Mesothelial cell of epicardium (in vitro differentiated cells): ENCODE measurements at places on chromosomes 6 and 20.
A peak's percentile ranks its signal among the peaks of the same experiment; 100 is the strongest.

DNA sequence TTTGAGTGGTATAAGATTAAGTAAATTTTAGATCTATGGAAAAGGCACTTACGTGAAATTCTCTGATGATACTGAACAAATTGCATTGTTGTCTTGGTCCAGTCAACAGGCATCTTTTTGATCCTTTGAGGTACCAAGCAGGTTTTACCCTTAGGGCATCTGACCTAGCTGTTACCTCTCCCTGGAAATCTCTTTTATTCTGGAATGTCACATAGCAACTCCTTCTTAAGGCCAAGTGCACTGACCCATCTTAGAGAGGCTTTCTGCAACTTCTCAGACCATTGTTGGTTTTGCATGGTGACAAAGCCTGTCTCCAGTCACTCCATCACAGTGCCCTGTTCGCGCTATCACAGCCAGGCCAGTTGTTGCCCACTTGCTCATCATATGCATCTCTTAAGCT lies 42.0 kb downstream of the TPD52L1 start:
- no peak overlapping the region for H3K4me3 ChIP-seq
- DNase-seq: no peak
- peaks cover 73% of the 10 kb centered on the region for H3K4me1 ChIP-seq
- H3K27ac ChIP-seq: peak overlapping the region; percentile 87
- no peaks in the 10 kb centered on the region for H3K36me3 ChIP-seq

DNA sequence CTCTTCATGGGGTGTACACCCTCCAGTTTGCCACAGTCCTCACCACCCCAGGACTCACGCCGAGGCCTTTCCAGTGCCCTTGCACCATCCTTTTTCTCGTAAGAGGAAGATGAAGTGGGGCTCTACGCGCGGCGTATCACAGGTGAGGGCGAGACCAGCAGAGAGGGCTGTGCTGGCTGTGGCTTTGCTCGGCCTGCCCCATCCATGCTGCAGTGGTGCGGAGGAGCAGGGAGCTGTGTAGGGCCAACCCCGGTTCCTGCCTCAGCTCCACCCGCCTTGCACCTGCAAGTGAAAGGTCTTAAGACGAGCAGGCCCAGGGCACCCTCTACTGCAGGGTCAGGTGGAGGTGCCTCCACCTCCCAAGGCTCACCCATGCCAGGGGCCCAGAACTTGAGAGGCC lies 24.1 kb downstream of the RBCK1 start:
- peaks cover 21% of the 10 kb centered on the region for H3K36me3 ChIP-seq
- DNase-seq: no peak
- H3K27ac ChIP-seq: no peak overlapping the region

DNA sequence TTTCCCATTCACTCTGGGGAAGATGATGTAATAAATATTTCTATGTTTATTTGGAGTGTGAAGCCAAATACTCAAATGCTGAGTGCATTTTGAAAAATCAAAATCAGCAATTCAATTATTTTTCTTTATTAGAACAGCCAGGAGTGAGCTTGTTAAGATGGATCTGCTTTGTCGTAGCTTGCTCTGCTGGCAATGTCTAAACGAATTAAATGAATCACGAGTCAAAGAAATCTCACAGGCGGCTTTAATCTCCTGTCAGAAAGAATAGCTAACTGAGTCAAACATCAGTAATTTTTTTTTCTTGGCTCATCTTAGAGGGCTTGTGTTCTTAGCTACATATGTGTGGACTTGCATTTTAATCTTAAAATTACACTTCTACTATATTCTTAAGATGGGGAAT lies 100.2 kb upstream of the HMGN3 start:
- no peaks in the 10 kb centered on the region for H3K27me3 ChIP-seq
- H3K4me3 ChIP-seq: no peak overlapping the region
- no peaks in the 10 kb centered on the region for H3K36me3 ChIP-seq
- no peak overlapping the region for H3K27ac ChIP-seq
- H3K4me1 ChIP-seq: peaks cover 12% of the 10 kb centered on the region

GRCh38 chr6:142732790-142733189 lies 212.2 kb downstream of the HIVEP2 start:
- no peak overlapping the region for H3K27ac ChIP-seq
- no peaks in the 10 kb centered on the region for H3K36me3 ChIP-seq
- DNase-seq: no peak
- no peak overlapping the region for H3K4me3 ChIP-seq

DNA sequence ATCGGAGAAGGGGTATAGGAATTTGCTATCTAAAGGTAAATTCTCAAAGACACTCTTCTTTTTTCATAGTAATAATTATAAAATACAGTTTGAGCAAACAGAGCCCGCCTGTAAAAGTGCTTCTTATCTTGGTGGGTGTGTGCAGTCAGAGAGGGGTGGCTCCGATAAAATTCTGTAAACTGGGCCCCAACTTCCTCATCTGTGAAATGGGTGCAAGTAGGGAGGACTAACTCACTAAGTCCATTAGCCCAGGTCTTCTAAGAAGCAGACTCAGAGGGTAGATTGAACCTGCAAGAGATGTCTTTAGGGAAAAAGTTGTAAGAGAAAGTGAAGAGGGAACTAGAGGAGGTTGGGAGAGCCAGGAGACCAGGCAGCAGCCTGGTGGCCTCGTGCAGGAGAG lies 245.8 kb upstream of the RREB1 start:
- peaks cover 2% of the 10 kb centered on the region for H3K4me1 ChIP-seq
- H3K4me3 ChIP-seq: no peak overlapping the region
- H3K36me3 ChIP-seq: no peaks in the 10 kb centered on the region
- H3K27me3 ChIP-seq: no peaks in the 10 kb centered on the region

DNA sequence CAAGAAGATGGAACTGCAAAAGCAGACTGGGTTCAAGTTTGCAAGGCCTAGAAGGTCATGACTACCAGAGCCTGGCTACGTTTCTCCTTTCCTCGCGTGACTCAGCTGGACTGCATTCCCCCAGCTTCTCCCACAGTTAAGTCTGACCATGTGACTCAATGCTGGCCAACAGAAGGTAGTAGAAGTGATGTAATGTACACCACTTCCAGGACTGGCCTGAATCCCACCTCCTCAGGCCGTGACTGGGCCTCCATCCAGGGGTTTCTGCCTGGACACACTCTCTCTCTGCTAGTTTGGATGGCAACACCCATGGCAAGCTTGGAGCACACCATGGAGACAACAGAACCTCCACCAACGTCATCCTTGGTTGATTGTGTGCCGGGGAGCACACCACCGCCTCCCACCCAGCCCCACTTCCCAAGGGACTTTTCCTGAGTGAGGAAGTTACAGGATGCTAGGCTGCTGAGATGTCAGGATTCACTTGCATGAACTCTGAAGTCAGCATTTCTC lies 112.0 kb upstream of the CDYL start:
- no peak overlapping the region for H3K27ac ChIP-seq
- no peak overlapping the region for H3K4me3 ChIP-seq
- H3K36me3 ChIP-seq: no peaks in the 10 kb centered on the region
- no peak for DNase-seq
- no peaks in the 10 kb centered on the region for H3K27me3 ChIP-seq

DNA sequence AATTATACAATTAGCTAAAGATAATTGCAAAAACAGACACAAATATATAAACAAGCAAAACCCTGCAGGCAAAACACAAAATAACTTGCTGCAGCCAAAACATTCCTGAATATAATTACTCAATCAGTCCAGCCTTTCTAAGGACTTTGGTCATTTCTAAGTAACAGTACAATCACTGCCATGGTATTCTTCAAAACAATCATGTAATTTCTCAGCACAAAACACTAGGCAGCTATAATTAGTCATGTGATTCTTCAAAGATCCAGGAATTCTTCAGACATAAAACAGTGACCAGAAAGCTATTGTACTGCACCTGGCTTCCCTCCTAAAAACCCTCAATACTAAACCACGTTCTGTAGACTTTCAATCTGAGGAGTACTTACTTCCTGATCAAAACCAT lies 881.1 kb downstream of the EPHA7 start:
- H3K27me3 ChIP-seq: no peaks in the 10 kb centered on the region
- H3K36me3 ChIP-seq: no peaks in the 10 kb centered on the region
- DNase-seq: no peak
- peaks cover 19% of the 10 kb centered on the region for H3K4me1 ChIP-seq
- H3K27ac ChIP-seq: no peak overlapping the region

DNA sequence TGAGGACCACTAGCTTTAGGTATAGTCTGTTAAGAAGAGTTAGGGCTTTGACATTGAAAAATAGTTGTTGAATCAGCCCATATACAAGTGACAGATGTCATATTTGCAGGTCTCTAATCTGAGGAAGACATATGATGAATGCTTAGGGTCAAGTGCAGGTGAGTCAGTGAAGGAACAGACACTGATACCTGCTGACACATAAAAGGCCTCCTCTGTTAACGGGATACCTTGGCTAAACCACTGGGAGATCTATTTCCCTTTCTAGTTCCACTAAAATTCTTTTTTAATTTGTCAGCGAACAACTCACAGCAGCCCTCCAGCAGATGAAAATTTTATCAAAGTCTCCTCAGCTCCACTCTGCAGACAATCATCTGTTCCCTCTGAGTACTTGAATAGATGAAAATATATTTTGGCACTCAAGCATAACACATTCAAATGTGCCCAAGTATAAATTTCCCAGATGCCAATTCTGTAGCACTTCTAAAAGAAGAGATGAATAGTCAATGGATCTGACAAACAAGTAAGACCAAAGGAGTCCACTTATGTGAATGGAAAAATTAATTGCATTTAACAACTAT lies 154.0 kb downstream of the KIF16B start:
- no peak for DNase-seq
- no peak overlapping the region for H3K4me3 ChIP-seq
- no peak overlapping the region for H3K27ac ChIP-seq
- peaks cover 47% of the 10 kb centered on the region for H3K36me3 ChIP-seq
- H3K27me3 ChIP-seq: no peaks in the 10 kb centered on the region

- no peak overlapping the region for H3K27ac ChIP-seq
- H3K36me3 ChIP-seq: no peaks in the 10 kb centered on the region
- H3K27me3 ChIP-seq: no peaks in the 10 kb centered on the region
- no peak for DNase-seq
Observed at GRCh38 chr6:93341900-93342613, 77.3 kb downstream of the EPHA7 start.

GRCh38 chr6:28393912-28394662 lies 5.5 kb downstream of the ZSCAN12 start:
- H3K27ac ChIP-seq: no peak overlapping the region
- DNase-seq: no peak
- peaks cover 39% of the 10 kb centered on the region for H3K4me1 ChIP-seq

DNA sequence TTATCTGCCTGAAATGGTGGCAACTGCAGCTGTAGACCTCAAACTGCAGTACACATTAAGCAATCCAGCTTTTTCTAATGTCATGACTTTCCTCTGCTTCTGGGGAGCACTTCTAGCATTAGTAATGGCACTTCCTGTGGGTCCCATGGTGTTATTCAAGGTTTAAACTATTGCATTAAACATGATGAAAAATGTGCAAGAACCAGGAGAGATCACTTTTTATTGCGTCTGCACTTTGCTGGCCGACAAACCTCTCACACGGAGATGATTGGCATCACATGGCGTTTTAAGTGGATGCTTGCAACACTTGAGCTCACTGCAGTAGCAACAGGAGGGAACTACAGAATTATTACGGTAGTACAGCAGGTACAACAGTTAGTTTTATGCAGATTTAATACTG lies 148.4 kb downstream of the HIVEP2 start:
- H3K27ac ChIP-seq: no peak overlapping the region
- peaks cover 1% of the 10 kb centered on the region for H3K36me3 ChIP-seq
- DNase-seq: no peak
- H3K4me3 ChIP-seq: no peak overlapping the region

- no peak for DNase-seq
- peaks cover 15% of the 10 kb centered on the region for H3K4me1 ChIP-seq
- no peaks in the 10 kb centered on the region for H3K27me3 ChIP-seq
- H3K27ac ChIP-seq: no peak overlapping the region
- H3K4me3 ChIP-seq: no peak overlapping the region
Observed at GRCh38 chr6:96391776-96392360, 129.7 kb upstream of the UFL1 start.
